ENCODE measurements at places on chromosomes 3 and 15.

DNA sequence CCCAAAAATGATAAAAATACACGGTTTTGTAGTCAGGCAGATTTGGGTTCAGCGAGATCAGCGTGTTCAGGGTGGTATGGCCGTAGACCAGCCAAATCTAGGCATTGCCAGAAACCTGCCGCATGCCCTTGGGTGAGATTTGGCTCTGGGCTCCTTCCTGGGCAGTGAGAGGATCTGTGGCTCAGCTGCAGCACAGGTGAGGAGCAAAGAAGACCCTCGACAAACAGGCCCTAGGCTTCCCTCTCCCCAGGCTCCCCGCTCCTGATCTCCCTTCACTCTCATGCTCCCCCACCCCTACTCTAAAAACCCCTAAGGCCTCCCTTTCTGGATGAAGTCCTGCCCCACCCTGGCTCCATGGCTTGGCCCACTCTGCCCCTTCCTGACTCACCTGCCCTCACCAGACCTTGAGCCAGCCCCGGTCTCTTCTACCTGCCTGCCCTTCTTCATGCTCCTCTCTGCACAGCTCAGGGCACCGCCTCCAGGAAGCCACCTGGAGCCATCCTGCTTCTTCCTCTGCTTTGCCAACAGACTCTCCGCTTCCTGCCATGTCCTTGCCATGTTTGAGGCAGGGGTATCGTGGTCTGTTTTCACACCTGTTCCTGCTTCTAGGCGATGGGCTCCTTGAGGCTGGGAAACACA, 88.1 kb downstream of the CORO2B start:
- no peak for DNase-seq

DNA sequence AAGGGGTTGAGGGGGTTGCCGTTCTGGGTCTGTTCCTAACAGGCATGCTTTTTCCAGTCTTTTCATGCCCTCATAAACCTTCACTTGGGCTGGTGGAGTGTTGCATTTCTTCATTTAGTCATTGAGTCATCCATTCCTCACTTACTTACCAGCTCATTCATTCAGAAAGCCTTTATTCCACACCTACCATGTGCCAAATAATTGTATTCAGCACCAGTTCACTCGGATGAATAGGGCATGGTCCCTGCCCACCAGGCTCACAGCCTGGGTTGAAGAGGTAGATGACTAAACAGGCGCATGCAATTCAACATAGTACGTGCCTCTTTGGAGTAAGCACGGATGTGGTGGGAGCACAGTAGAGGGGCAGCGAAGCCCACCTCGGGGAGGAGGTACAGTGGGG, 35.1 kb upstream of the THSD4 start:
- DNase-seq, result no peak

DNA sequence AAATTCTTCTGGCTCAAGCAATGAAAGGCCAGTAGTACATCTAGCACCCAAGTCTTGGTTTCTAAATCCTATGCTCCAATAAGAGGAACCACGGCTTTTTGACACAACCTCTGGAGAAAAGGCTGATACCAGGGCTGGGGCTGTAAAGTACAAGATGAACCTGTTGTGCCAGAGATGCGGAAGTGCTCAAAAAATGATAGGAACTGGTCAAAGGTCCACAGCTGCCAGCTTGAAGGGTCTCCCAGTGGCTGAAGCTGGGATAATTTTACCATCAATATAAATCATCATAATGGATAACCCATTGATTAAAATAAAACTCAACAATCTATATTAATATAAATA, 558 bp upstream of the NCEH1 start:
- DNase-seq, result peak; percentile 49

DNA sequence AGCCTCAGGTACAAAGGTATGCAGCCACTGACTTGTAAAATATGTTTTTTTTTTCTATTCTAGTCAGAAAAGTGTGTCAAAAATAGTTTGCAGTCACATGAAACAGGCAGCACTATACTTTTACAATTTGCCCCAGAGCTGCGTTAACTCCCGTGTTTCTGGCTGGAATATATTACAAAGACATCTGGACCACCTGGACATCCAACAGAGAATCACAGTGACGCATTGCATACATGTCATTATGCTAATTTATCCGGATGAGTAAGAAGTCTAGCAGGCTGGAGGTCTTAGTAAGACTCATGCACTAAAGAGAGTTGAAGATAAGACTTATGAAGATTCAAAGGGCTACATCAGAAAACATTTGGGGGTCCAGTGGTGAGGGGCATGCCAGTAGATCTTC, 39.2 kb upstream of the STRIT1 start:
- no peak for DNase-seq

DNA sequence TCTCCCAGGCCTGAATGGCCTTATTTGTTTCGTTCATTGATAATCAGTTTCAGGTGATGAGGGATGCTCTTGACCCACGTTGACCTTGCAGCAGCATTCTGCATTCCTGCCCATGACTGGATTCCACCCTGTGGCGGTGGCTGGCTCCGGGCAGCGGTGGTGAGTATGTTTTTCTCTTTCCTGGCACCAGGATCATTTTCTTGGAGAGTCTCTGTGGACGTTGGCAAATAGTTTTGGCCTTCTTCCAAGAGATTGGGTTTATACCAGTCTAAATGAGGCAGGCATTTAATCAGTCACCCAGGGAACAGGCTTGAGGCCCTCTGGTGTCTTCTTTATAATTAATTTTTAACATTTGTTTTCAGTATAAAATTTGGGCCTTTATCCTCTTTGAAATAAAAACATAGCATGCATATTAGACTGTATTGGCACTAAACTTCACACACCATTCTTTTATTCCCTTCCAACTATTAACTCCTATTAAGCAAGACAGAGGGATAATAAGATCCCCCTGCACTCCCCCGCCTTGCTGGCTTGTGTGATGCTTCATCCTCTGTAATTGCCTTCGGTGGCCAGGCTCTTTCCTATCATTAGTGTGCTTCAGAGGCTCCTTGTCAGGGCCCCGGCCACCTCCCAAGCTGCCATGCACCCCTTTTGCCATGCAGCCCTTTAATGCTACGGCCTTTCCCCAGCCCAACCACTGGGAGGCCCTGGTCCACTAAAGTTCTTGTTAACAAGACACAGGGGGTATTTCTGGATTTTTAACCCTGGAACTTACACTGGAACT, 176.2 kb upstream of the TOPAZ1 start:
- no peak for DNase-seq

DNA sequence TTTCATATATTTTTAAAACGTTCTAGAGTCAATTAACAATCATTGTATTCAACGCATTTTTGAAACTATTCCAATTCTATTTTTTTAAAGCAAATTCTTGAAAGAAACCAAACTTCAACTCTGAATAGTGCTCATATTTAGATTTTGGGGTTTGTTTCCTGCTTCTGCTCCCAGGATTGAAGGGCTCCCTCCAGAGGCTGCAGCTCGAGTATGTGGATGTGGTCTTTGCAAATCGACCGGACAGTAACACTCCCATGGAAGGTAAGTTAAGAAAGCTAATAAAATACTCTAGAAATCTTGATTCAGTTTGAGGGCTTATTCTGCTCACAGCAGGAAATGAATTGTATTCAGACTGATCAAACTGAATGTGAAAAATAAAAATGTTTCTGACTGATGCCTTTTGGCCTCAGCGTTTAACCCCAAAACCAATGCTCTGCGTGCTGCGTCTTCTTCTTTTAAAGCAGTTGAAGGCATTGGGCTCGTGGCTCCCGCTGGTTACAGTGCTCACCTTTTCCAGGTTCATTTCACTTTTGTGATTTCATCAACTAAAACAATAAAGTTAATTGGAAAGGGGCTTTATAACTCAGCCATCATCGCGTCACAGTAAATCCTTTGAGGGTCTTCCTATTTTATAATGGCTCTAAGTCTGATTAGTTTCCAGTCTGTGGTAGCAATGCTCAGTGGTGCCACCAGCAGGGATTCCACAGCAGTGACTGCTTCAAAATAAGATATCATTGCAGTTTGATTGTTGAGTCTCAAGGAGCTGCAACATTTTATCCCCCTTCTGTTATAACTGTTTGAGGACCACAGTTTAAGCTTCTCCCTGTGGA, 80.1 kb downstream of the SSR3 start:
- no peak for DNase-seq

DNA sequence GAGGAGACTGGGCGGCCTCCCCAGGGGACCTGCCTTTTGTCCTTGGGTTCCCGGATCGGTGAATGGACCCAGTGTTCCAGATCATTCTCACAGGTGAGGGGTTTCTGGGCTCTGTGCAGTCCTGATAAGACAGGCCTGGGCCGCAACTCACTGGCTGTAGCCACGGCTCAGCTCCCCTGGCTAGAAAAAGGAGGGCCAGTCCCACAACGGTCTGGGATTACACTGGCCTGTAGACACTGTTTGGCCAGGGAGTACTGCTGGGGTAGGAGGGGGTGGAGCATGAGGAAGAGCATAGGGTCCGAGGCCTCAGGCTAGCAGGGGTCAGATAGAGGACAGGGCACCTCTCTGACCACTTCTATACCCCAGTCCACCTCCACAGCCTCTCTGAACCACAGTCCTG, 21.0 kb upstream of the TICRR start:
- no peak for DNase-seq

DNA sequence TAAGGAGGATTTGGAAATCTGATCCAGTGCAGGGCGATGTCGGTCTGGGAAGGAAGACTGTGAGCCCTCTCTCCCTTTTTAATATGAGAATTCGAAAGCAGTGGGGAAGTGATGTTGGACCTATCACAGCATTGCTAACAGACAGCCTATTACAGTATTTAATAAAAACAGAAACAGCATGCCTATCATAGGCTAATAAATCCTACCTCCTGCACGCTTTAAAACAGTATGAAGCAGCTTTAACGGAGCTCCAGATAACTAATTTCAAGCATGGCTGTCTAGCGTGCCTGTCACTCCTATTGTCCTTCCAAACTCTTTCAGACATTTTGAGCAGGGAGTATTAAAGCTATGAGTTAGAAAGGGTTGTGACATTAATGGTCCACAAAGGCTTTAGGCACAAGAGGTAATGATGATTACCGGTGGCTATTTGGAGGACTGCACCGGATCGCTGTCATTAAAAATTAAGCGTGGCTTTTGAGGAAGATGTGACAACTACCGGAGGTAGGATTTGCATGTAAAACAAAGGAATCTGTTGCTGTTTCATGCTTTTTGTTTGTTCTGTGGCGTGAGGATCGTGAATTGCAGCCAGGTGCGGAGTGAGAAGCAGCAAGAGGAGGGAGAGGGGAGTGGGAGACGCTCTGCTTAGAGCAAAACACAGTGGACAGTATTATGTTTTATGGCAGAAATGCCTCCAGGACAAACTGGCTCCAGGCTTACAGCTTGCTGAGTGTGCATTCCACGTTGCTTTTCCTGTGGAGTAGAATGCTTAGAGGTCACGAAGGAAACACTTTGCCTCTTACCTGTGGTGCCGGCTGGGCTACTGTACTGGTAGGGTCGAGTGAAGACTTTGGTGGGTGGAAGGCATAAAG, at the start of gene KCNMB2:
Gene KCNMB2 (plus strand): TSS at position 226 of the 869 bp plus-strand sequence.
- peak; percentile 59 for DNase-seq

DNA sequence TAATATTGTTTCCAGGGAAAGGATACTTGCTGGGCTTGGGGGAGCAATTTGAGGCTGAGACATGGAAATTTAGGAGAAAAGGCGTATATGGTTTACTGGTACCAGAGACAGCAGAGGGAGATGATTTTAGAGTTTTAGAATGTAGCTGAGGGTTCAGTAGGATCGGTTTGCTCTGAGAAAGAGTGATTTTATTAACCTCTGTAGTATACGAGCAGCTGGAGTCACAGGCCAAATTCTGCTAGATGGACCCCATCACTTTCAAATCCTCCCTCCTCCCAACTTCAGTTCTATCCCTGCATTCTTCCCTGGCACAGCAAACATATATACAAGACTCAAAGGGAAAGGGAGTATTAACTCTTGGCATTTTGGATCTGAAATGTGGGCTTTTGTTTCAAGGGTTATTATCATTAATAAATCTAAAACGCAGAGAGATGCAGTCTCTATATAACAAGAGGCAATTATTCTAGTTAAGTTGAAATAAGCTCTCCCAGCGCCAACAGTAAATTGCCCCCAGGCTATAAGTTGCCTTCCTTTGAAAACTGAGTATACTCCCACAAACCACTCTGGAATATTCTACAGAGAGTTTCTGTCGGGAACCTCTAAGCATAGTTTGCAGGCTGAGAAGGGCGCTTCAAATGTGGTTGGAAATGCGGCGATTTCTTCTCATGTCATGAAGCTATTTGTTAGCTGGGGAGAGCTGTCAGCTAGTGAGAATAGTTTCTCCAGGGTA, 5.4 kb downstream of the CRABP1 start:
- DNase-seq, result no peak

GRCh38 chr3:156620260-156620659, 54.1 kb upstream of the TIPARP start:
- peak; percentile 87 for DNase-seq

DNA sequence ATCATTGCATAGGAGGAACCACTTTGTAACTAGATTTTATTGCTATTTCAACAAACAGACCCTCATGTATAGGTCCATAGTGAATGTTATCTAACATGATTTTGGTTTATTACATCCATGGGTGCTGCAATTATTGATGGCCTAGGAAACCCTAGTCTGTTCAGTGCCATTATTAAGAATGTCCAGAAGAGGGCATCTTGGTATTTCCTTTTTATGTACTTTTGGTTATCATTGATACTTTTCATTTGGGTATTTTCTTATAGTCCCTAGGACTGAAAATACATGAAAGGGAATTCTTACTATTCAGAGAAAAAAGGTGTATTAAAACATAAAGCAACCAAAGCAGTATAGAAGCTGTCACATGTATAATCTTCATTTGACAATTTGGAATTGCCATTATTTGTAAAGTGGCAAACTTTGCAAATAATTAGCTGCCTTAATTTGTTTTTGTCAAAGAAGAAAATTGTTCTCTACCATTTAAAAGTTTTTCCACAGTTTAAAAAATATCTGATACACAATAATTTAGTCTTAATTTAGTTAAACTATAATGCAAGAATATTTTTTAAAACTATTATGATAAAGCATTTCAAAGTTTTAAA, 48.7 kb downstream of the CNOT10 start:
- peak; percentile 11 for DNase-seq

- peak; percentile 42 for DNase-seq
Measured at GRCh38 chr3:141305436-141305835, 62.9 kb upstream of the ZBTB38 start.

DNA sequence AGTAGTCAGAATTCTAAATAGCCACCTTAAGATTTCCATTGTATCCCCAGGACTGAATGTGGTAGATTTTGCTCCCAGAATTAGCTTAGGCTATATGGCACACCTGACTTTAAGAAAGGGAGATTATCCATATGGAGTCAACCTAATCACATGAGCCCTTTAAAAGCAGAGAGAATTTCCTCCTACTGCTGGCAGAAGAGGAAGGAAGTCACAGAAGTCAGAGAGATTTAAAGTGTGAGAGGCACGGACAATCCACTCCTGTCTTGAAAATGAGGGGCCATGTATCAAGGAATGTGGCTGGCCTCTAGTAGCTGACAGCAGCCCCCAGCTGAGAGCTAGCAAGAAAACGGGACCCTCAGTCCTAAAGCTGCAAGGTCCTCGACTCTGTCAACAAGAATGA, 26.8 kb downstream of the LRRC31 start:
- DNase-seq, result no peak

Measured in RPMI8226 (cell line).